ENCODE measurements at places on chromosomes 5 and 9.
A peak's percentile ranks its signal among the peaks of the same experiment; 100 is the strongest.

GRCh38 chr9:122562134-122562760, 9.3 kb downstream of the OR1N2 start:
- no peak for DNase-seq

DNA sequence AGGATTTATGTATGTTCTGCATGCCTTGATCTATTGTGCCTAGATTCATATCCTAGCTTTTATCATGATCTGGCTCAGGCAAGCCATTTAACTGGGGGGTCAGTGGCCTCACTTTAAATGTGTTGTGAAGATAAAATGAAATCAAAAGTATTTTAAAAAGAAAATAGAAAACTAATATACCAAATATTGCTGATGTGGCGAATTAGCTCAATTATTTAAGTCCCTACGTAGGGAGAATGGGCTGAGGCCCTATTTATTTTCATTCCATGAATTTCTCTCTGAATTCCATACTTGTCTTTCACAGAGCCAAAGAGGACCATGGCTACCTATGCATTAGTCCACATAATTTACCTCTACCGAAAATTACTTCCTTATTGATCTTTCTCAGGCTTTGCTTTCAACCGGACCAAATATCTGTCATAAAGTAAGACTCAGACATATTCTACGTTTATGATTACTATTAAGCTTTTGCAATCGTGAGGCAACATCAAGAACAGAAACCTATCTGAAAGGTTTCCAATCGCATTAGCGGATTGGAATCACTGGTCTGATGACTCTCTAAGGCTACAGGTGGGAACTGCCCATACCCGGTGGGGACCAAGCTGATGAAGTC, 1.7 kb downstream of the MBLAC2 start:
- DNase-seq = no peak

DNA sequence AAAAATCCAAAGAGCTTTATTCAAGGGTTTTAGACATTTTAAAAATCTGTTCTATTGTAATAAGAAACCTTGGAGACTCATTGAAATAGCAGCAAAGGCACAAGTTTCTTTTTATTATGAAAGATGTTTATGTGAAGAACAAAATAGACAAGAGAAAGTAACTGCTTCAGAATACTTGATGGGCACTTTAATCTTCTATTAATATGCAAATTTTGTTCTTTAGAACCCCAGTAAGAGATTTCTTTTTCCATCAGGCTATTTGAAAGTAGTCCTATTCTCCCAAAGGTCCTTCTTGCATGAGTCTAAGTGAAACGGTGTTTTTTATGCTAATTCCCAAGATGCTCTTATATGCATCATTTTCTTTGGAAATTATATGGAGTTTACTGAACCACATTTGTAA, 602.0 kb downstream of the EFNA5 start:
- DNase-seq = no peak

DNA sequence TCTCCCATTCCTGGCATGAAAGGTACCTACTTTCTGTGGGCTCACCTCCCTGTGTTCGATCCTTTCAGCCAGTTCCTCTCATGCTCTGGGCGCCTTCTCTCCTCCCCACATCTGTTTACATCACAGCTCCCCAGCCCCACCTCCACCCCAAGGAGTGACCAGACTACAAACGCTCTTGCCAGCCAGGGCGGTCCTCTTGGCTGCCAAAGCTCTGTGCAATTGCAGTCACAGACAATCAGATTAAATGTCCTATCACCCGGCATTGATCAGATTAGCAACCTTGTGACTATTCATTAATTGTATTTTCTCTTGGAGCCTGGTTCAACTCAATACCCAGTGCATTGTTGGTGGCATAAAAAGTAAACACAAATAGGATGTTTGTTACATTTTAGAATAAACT, 211.2 kb upstream of the TBCA start:
- no peak for DNase-seq

DNA sequence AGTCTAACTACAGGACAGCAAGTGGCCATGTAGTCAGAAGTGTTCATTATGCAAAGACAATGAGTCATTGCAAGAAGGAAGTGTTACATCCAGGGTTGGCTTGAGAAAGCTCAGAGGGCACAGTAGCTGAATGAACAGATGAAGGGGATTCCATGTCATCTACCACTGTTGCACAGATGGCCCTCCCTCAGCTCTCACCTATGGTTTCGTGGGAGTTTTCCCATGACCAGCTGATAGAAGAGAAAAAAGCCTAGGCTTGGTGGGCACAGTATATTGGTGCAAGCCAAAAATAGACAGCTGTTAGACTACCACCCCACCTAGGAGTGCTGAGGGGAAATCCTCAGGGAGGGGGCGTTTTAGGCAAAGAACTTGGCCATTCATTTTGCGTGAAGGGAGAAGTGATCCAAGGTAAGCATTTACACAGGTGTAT, 217.0 kb downstream of the DMRT2 start:
- DNase-seq = no peak

DNA sequence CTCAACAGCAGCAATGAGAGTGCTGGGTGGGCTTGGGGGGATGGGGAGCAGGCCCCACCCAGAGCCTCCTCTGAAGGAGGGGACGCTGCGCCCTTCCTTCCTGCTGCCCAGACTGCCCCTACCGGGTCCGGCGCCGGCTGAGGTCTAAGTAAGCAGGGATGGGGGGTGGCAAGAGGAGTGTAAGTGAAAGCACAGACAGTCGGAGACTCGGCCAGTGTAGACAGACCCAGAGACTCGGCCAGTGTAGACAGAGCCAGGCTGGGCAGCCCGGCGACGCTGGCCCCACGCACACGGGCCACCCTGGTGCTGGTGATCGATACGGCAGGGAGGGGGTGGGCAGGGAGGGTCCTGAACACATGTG, 7.4 kb upstream of the ENTPD8 start:
- no peak for DNase-seq

GRCh38 chr9:79131824-79132377, 439.9 kb upstream of the TLE4 start:
- no peak for DNase-seq

DNA sequence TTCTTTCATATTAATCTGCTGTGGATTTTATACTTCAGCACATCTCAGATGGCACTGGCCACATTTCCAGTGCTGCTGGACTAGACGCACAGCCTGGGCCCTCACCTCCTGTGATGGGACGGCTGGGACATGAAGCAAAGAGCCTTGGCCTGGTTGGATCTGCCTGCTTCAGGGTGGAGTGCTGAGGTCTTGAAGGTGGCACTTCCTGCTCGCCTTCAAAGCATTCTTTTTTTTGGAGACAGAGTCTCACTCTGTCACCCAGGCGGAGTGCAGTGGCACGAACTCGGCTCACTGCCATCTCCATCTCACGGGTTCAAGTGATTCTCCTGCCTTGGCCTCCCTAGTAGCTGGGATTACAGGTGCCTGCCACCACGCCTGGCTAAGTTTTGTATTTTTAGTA, 73.1 kb downstream of the RAPGEF1 start:
- no peak for DNase-seq

GRCh38 chr5:82031220-82032119, 59.6 kb downstream of the ATG10 start:
- DNase-seq = no peak

DNA sequence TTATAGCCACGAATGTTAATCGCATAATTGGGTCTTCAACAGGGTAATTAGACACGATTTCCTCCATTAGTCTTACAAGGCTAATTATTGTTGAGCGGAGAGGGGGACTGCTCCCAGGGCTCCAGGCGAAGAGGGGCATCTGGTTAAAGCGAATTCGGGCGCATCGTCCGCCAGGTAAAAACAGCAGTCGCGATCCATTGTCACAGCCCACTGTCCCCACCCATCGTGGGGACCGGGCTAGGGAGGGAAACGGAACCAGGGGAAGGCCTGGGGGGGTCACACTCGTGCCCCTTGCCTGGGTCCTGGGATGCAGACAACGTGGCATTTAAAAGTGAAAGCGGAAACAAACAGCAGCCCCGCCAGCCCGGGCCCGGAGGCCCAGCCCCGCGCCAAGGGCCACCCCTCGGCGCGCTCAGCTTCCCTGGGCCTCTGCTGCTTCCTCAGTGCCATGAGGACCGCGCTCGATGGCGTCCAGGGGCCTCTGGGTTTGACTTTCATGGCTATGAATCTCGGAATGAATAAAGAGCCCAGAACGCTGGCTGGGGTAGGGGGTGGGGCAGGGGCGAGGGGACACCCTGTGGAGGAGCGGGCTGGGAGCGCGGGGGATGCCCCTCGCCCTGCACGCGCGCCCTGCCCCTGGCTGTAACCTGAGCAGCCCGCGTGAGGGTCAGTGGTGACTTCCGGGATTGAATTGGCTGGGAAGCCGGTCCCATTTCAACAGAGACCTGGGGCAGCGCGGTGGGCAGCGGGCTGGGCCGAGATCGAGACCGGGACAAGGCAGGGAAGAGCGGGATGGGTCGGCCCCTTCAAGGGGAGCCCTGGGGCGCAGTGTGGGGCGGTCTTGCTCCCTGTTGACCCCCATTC, 99.9 kb downstream of the GTF3C4 start:
- peak; percentile 79 for DNase-seq

- DNase-seq = no peak
Measured at GRCh38 chr9:30771760-30772159, 1612.7 kb upstream of the ACO1 start.
